ENCODE measurements at places on chromosomes 5 and 9.
A peak's percentile ranks its signal among the peaks of the same experiment; 100 is the strongest.

- DNase-seq: no peak
Measured at GRCh38 chr9:13991395-13991794, 322.5 kb downstream of the NFIB start.

- no peak for DNase-seq
Measured at GRCh38 chr9:110140276-110140675, 67.7 kb downstream of the C9orf152 start.

GRCh38 chr5:172940268-172941066 is 18.8 kb upstream of the RPL26L1 start:
- no peak for DNase-seq

GRCh38 chr9:28365728-28366127 is 792.4 kb upstream of the C9orf72 start:
- DNase-seq: no peak

GRCh38 chr9:22508790-22509189 is 62.2 kb downstream of the DMRTA1 start:
- no peak for DNase-seq

- no peak for DNase-seq
Measured at GRCh38 chr5:165624166-165624946, 2118.9 kb downstream of the MAT2B start.

DNA sequence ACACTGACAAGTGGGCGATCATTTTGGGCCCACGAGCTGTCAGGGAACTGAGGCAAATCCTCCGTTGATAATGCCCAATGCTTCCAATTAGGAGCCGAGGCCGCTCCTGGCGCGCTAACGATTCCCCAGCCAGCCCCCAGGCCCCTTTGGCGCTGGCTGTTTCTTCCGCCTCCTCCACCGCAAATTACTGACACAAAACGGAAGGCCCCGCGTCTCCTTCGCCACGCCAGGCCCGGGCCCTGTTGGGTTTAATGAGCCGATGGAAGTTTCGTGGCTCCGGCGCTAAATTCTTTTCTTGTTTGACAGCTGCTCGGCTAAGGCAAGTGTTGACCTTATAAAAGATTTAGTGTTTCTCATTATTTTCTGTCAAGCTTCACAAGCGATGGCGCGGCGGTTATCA is 25.7 kb upstream of the BARHL1 start:
- DNase-seq: no peak

GRCh38 chr5:80793354-80793753 is 138.6 kb upstream of the DHFR start:
- no peak for DNase-seq

- no peak for DNase-seq
Measured at GRCh38 chr5:118687661-118688621, 300.4 kb downstream of the DTWD2 start.

- DNase-seq: no peak
Measured at GRCh38 chr9:37486616-37487548, 1.1 kb downstream of the POLR1E start.

DNA sequence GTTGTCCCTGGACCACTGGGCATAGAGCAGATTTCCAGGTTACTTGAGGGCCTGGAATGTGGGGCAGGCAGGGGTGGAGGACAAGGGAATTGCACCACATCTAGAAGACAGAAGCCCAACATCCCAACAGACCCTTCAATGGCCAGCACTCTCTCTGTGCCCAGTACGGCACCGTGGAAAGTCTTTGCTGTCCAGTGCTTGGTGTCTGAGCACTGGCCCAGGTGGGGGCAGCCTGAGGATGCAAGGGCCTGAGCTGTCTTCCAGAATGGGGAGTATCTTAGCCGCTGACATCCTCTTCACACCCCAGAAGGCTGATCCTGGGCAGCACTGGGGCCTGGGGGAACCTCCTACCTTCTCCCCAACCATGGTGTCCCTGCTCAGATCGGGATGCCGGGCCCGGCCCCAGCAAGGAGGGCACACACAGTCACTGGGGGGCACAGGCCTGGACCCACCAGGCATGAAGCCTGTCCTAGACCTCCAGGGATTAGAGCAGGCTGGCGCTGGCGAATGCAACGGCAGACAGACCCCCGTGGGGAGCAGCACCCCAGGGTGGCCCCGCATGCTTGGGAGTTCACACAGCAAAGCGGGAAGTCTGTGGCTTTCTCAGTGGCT is 40.6 kb upstream of the OLFM1 start:
- DNase-seq: no peak

DNA sequence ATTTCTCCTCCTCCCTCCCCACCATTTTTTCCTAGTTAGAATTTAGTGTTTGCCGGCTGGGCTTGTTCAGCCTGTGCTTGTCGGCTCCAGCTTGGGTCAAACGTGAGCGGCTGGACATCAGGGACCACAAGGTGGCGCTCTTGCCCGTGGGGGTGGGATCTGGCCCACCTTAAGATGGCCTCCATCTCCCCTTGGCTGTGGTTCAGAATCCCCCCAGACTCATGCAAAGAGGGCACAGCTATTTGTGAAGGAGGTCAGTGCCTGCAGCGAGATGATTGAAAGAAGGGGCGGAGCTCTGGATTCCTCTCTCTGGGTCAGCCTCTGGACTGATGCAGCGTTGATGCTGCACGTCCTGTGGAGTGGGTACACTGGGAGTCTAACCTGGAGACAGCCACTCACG is 283.3 kb upstream of the TUT7 start:
- peak; percentile 10 for DNase-seq

- no peak for DNase-seq
Measured at GRCh38 chr9:78470741-78471140, 173.8 kb downstream of the PSAT1 start.

DNA sequence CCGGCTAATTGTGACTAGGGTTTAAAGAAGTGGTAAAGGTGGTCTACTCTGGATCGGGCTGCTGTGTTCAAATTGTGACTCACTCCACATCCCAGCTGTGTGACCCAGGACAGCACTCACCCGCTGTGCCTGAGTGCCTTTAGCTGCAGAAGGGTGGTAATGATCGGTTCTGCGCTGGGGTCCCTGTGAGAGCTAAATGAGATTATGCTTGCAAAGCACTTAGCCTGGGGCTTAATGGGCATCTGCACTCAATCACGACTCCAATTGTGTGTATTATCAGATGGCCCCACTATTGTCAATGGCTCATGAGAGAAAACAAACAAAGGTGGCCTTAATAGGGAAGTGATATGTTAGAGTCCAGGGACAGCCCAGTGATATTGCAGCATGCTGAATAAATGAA is 25.1 kb upstream of the TBC1D2 start:
- DNase-seq: no peak

GRCh38 chr5:3599226-3600105 is 3.8 kb downstream of the IRX1 start:
- no peak for DNase-seq

- no peak for DNase-seq
Measured at GRCh38 chr5:59326596-59326995, 566.9 kb downstream of the PDE4D start.

- no peak for DNase-seq
Measured at GRCh38 chr9:2086971-2087370, 71.8 kb downstream of the SMARCA2 start.

GRCh38 chr5:150862070-150862469 is 15.7 kb downstream of the IRGM start:
- DNase-seq: no peak
